ENCODE measurements at places on chromosomes 2 and 18.

DNA sequence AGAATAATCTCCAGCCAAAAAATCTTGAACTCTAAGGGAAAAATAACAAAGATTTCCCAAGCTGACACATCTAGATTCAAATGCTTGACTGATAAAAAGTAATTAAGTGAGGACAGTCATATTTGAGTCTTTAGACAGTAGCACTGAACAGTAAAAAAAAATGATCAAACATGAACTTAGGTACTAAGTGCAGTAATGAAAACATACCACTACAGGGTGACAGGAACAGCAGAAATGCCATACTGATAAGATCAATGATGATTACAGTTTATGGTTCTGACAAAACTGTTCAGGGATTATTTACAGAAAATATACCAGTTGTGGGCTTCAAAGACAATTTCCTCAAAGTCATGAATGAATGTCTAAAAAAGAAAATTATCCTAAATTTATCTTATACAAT is 80.3 kb downstream of the OSBPL1A start:
- DNase-seq = no peak

- no peak for DNase-seq
These were observed 13.0 kb upstream of the ADNP2 start for GRCh38 chr18:80096032-80096565.

GRCh38 chr2:106053116-106053515 is 141.0 kb downstream of the UXS1 start:
- DNase-seq = no peak

DNA sequence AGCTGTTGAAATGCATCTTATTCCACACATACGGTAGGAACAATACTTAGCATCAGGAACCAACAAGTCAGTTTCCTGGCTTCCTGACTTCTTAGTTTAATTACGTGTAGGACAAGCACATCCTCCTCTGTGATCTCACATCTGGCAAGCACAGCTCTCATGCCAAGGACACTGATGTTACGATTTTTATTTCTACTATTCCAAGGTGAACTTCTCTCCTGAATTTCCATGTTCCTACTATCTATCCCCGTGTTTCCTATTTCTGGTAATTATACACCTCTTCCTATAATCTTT is 374.0 kb downstream of the NCKAP5 start:
- DNase-seq = no peak

DNA sequence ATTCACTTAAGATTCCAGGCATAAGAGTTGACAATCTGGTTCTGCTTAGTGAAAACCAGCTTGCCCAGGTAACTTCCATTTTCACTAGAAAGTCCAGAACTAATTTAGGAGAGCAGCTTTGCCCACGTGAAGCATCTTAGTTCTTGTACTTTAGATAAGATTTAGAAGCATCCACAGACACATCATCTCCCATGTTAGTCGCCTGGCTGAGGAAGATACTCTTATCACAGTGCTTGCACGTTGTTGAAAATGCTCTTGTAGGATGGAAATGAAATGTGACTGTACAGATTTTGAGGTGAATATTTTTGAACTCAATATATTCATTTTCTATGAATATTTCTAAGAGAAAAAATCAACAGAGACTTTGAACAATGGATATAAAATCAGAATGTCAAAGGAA is 159.7 kb downstream of the SOCS6 start:
- no peak for DNase-seq

GRCh38 chr2:120619579-120619978 is 116.1 kb upstream of the GLI2 start:
- DNase-seq = no peak

GRCh38 chr2:226184940-226185615 is 614.5 kb downstream of the IRS1 start:
- no peak for DNase-seq

DNA sequence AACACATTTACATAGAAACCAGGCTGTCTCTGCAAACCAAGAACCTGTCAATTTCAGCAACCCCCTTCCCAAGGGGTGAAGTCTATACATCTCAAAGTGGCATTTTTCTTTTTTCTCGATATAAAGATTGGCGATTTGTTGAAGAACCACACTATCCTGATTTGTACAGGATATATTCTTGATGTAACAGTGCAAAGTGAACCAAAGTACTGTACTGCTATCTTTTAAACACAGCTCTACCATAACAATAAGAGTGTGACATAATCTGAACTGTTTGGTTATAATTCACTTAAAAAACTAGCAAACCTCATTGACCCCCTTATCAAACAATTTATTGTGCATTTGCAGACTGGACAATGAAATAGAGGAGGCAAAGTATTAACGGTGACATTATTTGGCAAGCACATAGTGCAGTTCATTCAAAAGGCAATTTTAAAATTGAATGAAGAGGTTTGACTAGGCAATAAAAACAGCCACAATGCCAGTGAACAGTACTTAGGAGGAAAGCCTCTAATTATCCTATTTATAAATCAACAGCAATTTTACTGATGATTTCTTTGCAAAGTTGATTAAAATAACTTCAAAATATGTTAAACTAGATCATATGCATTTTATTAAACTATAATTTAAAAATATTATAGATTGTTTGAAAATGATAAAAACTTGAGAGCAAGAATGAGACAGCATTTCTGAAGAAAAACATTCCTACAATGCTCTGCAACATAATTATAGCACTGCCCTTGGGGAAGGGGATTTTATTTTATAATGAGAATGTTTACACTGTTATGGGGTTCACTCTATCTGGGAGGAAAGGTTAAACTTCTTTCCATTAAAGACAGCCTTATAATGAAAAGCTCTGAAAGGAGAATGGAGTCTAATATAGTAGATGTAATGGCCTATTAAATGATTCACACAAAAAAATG is 440.9 kb downstream of the ZEB2 start:
- no peak for DNase-seq

DNA sequence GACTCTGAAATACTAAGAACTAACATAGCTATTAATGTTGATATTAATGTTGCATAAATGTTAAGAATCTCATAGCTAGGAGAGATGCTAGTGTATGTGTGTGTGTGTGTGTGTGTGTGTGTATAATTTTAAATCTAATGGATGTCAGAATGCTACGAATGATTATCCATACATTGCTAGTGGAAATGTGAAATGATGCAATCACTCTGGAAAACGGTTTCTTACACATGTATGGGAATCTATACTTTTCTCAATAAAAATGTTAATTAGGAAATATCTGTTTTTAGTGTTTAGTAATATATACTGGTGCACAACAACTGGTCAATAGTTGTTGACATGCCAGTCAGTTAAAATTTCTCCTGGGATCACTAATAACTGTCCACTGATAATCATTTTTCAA is 908.8 kb upstream of the POU3F3 start:
- no peak for DNase-seq

- no peak for DNase-seq
These were observed 80.2 kb downstream of the CDK15 start for GRCh38 chr2:201886504-201886903.

- no peak for DNase-seq
These were observed 250.9 kb downstream of the OTX1 start for GRCh38 chr2:63301481-63301880.

DNA sequence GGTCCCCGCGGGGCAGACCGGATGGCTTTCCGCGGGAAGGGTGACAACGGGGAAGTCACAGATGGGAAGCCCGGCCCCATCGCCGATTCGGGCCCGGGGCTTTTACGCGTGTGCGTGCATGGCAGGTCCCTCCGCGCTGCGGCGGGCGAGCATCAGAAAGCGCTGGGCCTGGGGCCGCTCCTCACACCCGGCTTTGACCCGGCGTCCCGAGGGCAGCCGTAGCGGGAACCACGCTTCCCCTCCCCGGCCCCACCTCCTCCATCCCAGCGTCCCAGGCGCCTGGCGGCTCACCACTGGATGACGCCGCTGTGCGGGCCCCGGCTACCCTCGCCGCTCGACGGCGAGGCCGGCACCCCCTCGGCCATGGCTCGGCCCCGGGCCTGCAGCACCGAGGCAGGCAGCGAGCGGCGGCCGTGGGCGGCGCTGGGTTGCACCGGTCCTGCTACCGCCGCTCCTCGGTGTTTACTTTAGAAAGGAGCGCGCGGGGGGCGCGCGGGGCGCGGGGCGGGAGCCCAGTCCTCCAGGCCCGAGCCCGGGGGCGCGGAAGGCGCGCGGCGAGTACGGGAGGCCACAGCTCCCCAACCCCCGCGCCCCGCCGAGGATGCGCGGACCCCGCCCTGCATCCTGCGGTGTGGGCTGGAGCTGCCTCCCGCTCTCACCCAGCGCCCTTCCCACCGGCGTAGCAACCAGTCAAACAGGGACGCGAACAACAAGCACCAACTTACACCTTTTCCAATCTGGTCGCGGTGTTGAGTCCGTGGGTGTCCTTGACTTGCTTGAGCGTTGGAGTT is 806 bp downstream of the RFX8 start:
- DNase-seq = peak; percentile 49

- no peak for DNase-seq
These were observed 40.9 kb upstream of the SMAD7 start for GRCh38 chr18:48991676-48992075.

- no peak for DNase-seq
These were observed 558.5 kb downstream of the CPS1 start for GRCh38 chr2:211114826-211115455.

DNA sequence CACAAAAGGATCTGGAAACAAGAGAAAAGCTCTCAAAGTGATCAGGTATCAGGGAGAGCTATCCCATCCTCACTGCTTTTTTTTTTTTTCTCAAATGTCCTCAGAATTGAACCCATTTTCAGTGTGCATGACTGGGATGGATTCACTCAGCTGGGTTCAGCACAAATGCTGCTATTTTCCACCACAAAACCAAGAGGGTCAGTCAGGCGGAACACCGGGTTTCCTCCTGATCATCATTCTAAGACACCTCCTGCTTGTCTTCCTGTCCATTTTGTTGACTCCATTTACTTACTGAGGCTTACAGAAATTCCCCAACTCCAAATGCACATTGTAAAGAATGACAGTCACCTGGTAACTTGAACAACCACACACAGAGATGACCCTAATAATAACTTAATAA is 39.9 kb downstream of the CYRIA start:
- no peak for DNase-seq

DNA sequence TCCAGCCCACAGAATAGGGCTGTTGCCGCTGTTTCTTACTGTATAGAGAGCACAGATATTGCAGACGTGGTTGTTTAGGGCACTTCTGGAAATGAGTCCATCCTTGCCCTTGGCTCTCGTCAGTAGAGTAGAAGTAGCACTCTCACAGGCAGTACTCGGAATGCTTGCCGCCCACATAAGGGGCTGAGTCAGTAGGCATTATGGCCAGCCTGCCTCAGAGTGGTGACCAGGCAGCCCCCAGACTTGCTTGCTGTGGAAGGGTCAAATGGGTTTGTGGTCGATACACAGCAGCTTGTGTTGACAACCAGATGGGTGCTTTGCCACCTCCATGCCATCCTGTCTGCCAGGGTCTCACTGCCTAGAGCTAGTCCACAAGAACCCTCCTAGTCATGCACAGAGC is 38.7 kb downstream of the PLEKHB2 start:
- no peak for DNase-seq

GRCh38 chr2:171566057-171566456 is 43.8 kb downstream of the CYBRD1 start:
- DNase-seq = no peak

DNA sequence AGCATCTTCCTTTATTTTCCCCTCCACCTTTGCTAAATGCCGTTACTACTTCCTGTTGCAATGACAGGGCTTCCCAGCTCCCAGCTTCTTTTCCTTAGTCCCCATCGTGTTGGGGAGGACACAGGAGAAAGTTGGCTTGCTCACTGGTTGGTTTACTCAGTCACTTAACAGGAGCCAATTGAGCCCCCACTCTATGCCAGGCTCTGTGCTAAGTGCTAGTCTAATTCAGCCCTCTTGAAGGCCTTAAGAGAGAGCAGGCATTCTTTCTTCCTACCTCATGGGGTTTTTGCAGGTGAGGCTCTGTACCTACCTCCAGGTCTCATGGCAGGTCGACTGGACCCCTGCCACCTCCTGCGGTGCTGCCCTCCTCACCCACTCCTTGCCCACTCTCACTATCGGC is 20.1 kb downstream of the TANC1 start:
- DNase-seq = no peak

DNA sequence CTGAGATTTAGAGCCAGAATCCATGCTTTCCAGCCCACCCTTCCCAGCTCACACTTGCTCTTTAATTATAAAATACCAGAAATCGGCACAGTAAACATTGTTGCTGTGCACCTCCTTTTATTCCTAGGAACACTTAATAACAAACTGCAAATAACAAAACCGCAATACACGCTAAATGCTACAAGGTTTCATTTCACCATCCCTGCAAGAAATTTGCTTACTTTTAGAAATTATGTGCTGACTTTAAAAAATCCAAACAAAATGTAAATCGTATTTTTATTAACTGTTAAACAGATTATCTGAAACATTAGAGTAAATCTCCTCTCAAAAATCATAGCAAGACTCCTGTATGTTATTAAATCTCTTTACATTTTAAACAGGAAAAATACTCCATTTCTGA is 79.3 kb downstream of the TCF4 start:
- no peak for DNase-seq
